T follicular helper cell (primary cell): ENCODE measurements at places on chromosomes 3 and 15.

GRCh38 chr3:2861120-2861519, 249.1 kb downstream of the IL5RA start:
- no peak for DNase-seq

GRCh38 chr15:35243758-35244157, 158.7 kb upstream of the NANOGP8 start:
- no peak for DNase-seq

GRCh38 chr3:190056742-190057141, 64.0 kb downstream of the P3H2 start:
- no peak for DNase-seq

GRCh38 chr3:53880396-53881345, 1.3 kb downstream of the ACTR8 start:
- DNase-seq: no peak

- no peak for DNase-seq
These were observed 28.5 kb upstream of the MUC20 start for GRCh38 chr3:195692354-195692685.

DNA sequence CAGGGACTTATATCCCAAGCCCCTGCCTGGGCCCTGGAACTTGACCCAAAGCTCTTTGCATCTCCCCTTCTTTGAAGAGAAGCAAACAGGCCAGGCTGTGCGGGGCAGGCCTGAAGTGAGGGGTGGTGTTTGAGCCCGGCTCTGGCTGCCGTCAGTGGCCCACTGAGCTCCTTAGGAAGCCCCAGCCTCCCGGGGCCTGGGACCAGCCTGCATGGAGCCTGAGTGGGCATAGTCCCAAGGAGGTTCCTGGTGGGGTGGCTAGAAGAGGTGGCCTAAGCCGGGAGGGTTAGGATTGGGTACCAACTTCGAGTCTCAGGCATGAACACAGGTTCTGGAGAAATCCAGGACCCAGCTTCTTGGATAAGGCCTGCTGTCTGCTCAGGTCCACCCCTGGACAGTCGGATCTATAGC, 6.4 kb downstream of the TMIE start:
- no peak for DNase-seq

DNA sequence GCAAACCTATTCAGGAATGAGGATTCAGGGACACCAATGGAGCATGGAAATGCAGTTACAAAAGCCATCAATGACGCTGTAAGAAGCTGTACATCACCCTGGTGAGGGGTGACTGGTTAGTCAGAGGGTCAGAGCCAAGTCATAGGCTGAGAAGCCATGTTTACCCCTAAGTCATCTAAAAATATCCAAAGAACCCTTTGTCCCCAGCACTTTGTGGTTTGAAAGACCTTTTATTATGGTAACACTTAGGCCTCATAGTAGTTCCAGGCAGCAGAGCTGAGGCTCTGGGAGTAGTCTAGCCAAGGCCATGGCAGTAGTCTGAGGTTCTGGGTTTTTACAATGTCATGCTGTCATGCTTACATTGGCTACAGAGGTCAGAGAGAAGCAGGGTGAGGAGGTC, 131.2 kb downstream of the CTNNB1 start:
- DNase-seq: no peak

DNA sequence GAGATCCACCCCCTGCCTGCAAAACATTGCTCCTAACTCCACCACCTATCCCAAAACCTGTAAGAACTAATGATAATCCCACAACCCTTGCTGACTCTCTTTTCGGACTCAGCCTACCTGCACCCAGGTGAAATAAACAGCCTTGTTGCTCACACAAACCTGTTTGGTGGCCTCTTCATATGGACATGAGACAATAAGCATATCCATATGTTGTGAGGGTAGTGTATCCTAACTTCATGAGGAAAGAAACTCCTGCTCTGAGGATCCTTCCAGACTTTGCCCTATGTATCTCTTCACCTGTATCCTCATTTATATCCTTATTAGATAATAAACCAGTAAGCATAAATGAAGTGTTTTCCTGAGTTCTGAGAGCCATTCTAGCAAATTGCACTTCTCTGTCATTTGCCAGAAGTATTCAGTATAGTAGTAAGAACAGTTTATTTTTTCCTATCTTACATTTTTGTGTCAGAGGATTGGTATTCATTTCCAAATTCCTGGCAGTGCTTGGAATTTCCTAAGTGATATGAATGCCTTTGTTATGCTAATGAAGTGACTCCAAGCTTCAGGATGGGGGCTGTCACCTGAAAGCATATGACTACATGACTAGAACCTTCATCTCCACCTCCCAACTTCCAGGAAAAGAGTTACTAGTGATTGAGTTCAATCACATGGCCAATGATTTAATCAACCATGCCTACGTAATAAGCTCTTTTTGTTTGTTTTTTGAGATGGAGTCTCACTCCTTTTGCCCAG, 30.2 kb downstream of the TTBK2 start:
- DNase-seq: no peak

DNA sequence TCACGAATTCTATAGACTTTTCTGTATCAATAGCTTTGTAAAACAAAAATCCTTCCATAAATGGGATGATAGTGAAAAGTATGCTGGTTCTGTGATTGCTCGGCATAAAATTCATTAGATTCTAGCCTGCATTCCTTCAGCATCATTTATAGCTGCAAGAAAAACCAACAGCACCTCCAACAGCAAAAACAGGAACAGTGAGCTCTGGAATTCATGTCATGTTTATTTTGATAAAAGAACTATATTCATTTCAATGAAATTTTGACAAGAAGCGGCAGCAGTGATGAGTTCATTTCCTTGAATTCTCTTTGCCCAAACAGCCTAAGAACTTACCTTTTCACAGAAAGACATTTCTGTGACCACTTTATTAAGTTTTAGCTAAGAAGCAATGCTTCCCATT, 515.2 kb upstream of the CCDC54 start:
- DNase-seq: no peak

DNA sequence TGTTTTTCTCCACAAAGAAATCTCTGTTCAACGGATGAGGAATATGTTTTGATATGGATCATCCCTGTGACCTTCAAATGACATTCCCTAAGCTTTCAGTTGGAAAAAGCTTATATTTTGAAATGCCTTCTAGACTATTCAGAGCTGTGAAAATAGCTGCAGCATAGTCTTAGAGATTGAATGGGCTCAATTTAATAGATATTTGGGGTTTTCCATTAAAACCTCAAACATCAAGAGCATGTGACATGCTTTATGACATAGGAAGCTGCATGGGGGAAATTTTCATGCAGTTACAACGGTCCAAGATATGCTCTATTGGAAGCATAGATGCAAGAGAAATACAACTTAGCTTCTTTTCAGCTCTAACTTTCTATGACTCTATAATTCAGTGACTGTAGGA, 102.8 kb downstream of the LSAMP start:
- DNase-seq: no peak
